WERI-Rb-1 (cell line): ENCODE measurements at places on chromosomes 1 and 21.
A peak's percentile ranks its signal among the peaks of the same experiment; 100 is the strongest.

DNA sequence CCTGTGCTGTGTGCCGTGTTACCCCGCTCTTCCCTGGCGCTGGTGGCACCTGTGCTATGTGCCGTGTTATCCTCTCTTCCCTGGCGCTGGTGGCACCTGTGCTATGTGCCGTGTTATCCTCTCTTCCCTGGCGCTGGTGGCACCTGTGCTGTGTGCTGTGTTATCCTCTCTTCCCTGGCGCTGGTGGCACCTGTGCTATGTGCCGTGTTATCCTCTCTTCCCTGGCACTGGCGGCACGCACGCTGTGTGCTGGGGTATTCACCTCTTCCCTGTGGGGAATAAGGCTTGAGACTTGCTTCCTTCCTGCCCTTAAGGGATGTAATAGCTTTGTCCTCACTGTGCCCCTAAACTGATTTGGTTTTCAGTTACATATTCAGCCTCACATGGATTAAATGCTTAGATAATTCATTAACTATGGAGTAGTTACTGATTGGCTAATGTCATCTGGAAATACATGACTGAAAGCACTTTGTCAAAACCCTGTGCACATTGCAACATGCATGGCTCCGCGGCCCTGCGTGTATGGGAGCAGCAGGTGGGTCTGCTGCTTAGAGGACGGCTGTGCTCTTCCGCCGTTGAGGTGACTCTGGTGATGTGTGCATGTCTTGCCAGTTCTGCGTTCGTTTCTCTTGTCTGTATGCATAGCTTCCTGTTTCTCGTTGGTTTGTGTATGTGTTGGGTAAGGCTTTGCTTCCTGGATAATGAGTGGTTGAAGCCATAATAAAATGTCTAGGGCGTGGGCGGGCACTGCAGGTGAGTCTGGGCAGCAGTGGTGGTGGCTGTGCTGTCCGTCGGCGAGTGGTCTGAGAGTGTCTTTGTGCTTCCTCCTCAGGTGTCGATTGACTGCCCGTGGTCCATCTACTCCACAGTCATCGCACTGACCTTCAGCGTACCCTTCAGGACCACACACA, 17.9 kb upstream of the PWP2 start:
- DNase-seq = no peak

GRCh38 chr1:222377428-222378088, 170.3 kb downstream of the HHIPL2 start:
- DNase-seq = no peak

- no peak for DNase-seq
Measured at GRCh38 chr1:93443454-93443853, 4.5 kb upstream of the FNBP1L start.

DNA sequence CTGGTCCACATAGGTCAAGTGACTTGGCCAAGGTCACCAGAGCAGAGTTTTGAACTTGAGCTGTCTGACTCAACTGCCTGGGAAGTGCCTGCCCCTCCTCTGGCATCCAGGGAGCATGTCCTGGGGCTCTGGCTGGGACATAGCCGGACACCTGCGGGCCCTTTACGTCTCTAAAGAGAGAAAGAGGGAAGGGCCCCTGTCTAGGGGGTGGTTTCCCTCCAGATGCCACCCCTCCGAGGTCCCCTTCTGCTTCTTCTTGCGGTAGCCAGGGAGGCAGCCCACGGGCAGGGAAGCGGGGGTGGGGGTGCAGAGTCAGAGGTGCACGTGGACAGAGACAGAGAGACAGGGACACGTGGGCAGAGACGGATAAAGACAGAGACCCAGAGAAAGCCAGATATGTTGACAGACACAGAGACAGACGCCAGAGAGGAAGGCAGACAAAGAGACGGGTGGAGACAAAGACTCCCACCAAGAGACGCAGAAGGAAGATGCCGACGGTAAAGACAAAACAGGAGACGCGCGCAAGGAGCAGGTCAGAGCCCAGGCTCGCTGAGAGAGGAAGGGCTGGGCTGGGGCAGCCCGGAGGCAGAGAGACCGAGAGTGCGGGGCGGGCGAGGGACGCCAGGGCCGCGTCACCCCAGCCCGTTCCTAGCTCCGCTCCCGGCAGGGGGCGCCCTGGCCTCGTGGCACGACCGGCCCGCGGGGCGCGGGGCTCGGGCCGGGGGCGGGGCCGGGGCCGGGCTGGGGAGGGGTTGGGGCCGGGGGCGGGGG, 458 bp upstream of the ALPL start:
- DNase-seq = peak; percentile 77

DNA sequence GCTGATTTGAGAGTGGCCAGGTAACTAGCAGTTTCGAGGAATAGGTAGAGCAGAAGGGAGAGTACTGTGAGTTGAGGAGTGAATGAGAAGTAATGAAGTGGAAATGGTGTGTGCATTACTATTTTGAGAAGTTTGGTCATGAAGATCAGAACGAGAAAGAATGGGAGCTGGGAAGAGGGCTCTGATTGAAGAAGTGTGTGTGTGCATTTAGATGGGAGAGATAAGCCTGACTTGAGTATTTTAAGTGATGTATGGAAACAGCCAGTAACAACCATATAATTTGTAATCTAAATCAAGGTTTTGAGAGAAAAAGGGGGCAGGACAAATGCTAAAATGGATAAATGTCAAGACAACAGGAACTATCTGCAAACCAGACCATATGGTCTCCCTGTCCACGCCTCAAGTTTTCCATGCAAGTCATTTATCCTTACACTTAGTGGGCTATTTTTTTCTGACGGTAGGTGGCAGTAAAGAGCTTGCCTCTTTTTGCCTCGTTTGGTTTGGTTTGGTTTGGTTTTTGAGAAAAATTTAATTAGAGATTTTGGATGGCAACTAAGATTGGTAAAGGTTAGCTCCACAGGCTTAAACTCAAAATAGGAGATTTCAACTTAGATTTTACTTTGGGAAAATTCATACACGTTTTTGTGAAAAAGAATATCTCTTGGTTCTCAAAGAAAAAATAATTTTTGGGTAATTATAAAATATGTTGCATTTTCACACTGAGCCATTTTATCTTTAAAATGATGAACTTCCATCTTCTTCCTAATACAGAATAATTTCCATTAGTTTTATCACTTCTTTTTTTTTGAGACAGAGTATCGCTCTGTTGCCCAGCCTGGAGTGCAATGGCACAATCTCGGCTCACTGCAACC, 9.5 kb upstream of the B3GALNT2 start:
- DNase-seq = peak; percentile 70

- no peak for DNase-seq
Measured at GRCh38 chr1:236089046-236089773, 24.3 kb upstream of the NID1 start.

DNA sequence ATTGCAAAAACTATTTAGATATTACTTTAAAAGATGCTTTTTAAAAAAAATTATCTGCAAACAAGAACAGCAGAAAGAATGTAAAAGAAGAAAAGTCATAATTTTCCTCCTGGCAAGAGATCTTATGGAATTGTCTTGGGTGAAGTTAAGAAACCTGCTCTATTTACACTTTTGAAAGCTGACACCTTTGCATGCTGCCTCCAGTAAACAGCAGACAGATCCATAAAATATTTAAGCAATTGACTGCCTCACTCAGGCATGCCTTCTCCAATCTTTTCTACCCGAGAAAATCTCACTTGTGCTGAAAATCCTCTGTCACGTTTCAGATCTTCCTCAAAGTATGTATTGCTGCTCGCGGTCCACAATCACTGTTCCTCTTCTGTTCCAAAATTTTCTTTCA, 107.9 kb upstream of the ZP4 start:
- DNase-seq = no peak

DNA sequence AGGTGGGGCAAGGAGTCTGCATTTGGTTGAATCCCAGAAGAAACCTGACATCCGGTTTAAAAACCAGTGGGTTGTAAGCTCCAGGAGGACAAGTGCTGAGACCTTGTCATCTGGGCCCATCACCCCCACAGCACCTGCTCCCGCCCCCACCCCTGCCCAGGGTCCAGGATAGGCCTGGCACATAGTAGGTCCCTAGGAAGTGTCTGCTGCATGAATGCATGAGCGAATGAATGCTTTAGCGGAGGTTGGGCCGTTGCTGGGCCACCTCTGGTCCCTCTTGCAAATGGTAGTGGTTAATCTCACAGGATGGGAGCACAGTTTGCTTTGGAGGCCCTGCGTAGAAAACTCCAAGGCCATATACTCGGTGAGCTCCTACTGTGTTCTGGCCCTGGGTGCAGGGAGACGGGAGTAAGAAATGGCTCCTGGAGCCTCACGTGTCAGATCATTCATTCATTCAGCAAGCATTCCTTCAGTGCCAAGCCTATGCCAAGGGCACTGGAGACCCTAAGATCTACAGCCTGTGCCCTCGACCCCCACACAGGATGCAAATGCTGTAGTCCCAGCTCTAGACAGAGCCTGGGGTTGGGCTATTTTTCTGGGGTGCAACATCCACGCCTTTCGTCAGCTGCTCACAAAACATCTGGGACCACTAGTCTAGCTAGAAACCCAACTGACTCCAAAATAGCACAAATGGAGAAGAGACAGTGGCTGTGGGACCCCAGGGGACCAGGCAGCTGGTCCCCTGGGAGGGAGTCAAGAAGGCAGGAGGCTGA, 28.9 kb downstream of the EPHA2 start:
- no peak for DNase-seq

GRCh38 chr1:97053268-97053667, 331.7 kb downstream of the PTBP2 start:
- no peak for DNase-seq

GRCh38 chr1:212930986-212931678, 19.2 kb upstream of the VASH2 start:
- DNase-seq = no peak

DNA sequence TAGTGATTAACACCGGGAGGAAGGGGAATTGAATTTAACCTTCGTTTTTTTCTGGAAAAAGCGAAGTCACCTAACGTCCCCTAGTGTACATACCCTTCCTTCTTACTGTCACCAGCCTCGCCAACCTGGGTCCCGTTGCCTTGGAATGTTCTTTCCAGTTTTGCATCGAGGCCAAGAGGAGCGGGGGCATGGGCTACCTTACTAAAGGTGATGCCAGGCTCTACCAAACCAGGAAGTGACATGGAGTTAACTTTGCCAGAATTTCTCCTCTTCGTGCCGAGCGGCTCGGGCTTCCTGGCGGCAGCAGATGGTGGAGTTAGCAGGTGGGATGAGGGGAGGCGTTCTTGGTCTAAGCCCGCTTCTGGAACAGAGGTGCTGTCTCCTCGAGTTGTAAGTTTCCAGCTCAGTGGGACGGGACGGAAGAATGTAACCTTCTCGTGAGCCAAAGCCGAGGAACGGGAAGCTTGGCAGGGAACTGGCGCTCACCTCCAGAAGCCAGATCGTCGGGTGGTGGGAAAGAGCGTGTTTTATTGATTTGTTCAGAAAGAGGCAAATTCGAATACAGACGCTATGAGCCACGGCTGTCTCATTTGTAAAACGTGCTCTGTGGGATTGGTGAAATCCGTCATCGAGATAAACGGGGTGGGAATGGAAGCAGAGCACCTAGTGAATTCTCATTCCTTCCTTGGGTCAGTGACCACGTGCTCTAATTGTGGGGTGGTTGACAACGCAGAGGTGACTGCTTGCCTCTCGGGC, 486 bp downstream of the NIPAL3 start:
- DNase-seq = peak; percentile 45

- DNase-seq = no peak
Measured at GRCh38 chr1:113683384-113684152, 75.7 kb downstream of the PHTF1 start.

DNA sequence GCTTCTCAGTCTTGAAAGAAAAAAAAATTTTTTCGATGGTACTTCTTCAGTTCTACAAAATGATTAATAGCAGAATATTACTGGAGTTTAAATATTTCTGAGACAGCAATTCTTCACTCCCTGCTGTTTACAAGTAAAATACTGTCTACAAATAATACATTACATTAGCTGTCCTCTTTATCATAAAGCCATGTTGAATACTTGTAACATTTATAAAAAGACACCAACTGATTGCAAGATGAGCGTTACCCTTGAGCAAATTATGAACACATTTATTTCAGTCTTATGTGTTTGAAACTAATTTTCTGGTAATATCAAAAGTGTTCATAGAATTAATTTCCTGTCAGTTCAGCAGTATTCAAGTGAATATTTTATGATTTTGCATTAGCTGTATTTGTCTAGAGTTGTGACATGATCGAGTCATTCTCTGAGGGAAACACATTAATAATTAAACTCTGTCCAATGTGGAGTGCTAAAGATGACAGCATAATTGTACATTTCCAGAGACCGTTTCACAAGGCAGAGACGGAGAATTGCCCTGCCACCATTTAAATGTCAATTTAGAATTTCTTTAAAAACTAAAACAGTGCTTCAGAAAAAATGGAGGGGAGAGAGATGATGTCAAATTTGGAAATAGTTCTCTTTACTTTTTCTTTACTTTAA, 1359.0 kb upstream of the ADGRL4 start:
- no peak for DNase-seq

DNA sequence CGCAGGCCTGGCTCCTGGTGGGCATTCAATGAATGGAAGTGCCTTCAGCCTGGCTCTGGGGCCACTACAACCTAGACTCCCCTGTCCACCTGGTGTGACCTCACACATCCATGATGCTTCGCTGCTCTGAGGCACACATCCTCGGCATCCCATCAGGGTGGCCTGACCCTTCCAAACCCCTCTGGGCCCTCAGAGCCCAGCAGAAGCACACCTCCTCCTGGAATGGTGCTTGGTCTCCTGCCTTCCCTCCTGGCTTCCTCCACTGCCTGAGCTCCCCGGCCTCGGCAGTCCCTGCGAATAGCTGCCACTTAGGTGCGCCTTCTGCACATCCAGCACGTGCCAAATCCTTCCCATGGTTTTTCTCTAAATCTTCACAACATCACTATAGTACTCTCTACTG, 133.8 kb downstream of the GLIS1 start:
- no peak for DNase-seq

GRCh38 chr21:43325968-43326715, 100.8 kb downstream of the SIK1 start:
- DNase-seq = no peak

- no peak for DNase-seq
Measured at GRCh38 chr21:45333583-45334121, 46.0 kb upstream of the POFUT2 start.

DNA sequence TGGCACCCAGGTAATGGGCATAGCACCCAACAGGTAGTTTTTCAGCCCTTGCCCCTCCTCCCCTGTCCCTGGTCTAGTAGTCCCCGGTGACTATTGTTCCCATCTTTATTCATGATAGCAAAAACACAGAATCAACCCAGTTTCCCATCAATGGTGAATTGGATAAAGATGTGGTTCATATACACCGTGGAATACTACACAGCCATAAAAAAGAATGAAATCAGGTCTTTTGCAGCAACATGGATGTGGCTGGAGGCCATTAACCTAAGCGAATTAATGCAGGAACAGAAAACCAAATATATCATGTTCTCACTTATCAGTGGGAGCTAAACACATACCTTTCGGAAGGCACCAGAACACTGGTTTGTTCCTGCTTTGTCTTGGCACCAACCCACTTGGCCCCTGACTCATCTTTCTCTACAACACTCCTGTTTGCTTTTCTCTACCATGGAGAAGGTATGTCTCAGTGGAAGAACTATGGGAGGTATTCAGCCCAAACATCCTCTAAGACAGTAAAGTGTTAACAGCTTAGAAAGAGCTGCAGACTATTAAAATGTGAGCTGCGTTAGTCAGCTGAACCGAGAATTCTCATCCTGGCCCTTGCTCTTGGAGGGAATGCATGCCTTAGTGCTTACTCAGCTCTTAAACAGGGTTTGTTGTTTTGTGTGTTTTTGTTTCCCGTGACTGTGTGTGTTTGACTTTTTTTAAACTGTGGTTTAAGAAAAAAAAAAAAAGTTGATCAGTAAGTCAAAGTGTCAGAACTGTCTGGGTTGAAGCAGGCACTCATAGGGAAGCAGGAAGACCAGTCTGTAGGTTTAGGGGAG, 203.0 kb downstream of the TOMM20 start:
- no peak for DNase-seq
